ENCODE measurements at places on chromosomes 4 and X.
A peak's percentile ranks its signal among the peaks of the same experiment; 100 is the strongest.

- no peaks in the 10 kb centered on the region for H3K4me1 ChIP-seq
- H3K36me3 ChIP-seq, result no peaks in the 10 kb centered on the region
- no peak for DNase-seq
- no peak overlapping the region for H3K27ac ChIP-seq
- H3K27me3 ChIP-seq, result no peaks in the 10 kb centered on the region
These were observed 107.1 kb upstream of the SORBS2 start for GRCh38 chr4:185919107-185919506.

GRCh38 chr4:87012265-87012953 lies 77.6 kb downstream of the AFF1 start:
- no peaks in the 10 kb centered on the region for H3K36me3 ChIP-seq
- no peak for DNase-seq
- no peaks in the 10 kb centered on the region for H3K27me3 ChIP-seq
- H3K27ac ChIP-seq, result no peak overlapping the region
- peaks cover 35% of the 10 kb centered on the region for H3K4me1 ChIP-seq

GRCh38 chr4:52144372-52144771 lies 93.3 kb downstream of the SPATA18 start:
- no peaks in the 10 kb centered on the region for H3K4me1 ChIP-seq
- DNase-seq, result no peak
- no peak overlapping the region for H3K4me3 ChIP-seq
- no peaks in the 10 kb centered on the region for H3K27me3 ChIP-seq
- H3K27ac ChIP-seq, result no peak overlapping the region

DNA sequence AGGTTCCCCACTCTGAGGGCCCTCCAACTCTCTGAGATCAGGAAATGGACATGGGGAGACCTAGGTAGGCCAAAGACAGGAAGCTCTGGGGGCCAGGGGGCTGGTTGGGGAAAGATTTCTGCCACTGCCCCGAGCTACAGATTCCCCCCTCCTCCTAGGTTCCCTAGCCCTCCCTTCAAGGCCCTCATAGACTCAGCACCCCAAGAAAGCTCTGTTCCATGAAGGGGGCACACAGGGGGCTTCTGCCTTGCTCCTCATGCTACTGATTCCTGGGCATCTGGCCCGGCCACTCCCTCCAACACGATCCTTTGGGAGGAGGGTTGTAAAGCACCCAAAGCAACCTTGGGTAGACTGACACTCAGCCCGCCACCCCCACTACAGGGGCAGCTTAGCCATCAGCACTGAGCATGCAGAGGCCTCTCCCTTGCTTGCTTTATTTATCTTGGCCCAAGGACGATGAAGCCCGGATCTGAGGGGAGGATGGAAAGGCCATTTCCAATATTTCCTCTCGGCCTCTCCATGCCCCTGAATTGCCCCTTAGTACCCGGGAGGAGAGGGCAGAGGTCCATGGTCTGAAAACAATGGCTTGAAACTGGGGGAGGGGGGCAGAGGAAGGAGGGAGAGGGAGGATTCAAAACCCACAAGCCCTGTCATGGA lies 146.7 kb downstream of the PJA1 start:
- H3K4me3 ChIP-seq, result no peak overlapping the region
- DNase-seq, result peak; percentile 9
- H3K4me1 ChIP-seq, result no peaks in the 10 kb centered on the region
- no peaks in the 10 kb centered on the region for H3K27me3 ChIP-seq

DNA sequence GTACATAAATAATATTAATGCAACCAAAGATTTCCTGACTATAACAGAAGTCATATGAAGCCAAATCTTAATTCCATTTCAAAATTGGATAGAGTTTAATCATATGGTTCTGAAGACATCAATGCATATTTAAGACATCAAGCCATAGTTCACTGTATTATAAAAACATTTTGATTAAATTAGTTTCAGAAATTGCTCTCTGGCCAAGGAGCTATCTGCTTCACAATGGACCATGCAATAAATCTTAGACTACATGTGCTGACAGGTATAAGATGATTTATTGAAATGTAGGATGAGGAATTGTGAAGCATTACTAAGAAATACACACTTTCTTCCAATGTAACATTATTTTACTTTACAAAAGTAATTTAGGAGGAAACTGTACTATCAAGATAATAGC lies 81.6 kb downstream of the MID1 start:
- H3K4me1 ChIP-seq, result peaks cover 6% of the 10 kb centered on the region
- H3K27me3 ChIP-seq, result peaks cover 3% of the 10 kb centered on the region
- DNase-seq, result no peak
- H3K36me3 ChIP-seq, result no peaks in the 10 kb centered on the region
- no peak overlapping the region for H3K27ac ChIP-seq

DNA sequence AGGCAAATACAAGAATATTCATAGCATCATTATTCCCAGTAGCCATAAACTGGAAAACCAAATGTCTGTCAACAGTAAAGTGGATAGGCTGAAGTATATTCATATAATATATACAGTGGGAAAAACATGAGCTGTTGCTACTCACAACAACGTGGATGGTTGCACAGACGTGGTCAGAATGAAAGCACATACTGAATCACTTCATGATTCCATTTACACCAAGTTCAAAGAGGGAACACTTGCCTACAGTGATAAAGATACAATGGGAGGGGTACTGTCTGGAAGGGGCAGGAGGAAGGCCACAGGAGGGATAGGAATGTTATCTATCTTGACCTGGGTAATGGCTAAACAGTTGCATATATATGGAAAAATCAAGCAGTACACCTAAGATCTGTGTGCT lies 25.3 kb downstream of the APBB2 start:
- no peaks in the 10 kb centered on the region for H3K36me3 ChIP-seq
- H3K4me3 ChIP-seq, result no peak overlapping the region
- no peak for DNase-seq
- no peaks in the 10 kb centered on the region for H3K4me1 ChIP-seq
- H3K27ac ChIP-seq, result no peak overlapping the region
- no peaks in the 10 kb centered on the region for H3K27me3 ChIP-seq

DNA sequence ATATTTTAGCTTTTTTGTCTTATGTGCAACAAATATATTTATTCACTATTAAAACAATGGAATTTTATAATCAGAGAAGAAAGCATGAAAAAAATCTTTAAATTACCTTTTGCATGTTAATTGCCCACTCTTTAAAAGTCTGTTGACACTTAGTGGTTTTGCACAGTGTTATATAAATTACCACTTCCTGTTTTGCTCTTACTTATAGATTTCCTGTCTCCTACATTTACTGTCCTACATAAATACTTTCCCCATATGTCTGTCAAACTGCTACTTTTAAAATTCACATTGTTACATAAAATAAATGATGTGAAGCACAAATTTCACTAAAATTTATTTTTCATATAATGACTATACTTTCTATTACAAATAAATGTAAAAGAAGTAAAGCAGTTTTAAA lies 161.1 kb upstream of the NDST4 start:
- H3K27me3 ChIP-seq, result no peaks in the 10 kb centered on the region
- no peaks in the 10 kb centered on the region for H3K36me3 ChIP-seq
- H3K4me1 ChIP-seq, result no peaks in the 10 kb centered on the region
- no peak overlapping the region for H3K27ac ChIP-seq
- H3K4me3 ChIP-seq, result no peak overlapping the region
- DNase-seq, result no peak

All from lung (tissue), 17 donors.